EH (cell line): ENCODE measurements at places on chromosomes 11 and 22.
A peak's percentile ranks its signal among the peaks of the same experiment; 100 is the strongest.

DNA sequence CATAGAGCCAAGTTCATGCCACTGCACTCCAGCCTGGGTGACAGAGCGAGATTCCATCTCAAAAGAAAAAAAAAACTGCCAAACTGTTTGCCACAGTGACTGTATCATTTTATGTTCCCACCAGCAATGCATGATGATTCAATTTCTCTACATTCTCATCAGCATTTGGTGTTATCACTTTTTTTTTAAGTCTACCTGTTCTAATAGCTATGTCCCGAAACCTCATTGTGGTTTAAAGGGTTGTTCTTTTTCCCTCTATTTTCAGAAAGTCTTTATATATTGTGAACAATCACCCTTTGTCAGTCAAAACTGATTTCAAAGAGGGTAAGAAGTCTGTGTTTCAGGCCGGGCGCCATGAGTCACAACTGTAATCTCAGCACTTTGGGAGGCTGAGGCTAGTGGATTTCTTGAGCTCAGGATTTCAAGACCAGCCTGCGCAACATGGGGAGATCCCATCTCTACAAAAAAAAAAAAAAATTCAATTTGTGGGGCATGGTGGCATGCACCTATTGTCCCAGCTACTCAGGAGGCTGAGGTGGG, 14.8 kb upstream of the FAM168A start:
- DNase-seq: no peak

DNA sequence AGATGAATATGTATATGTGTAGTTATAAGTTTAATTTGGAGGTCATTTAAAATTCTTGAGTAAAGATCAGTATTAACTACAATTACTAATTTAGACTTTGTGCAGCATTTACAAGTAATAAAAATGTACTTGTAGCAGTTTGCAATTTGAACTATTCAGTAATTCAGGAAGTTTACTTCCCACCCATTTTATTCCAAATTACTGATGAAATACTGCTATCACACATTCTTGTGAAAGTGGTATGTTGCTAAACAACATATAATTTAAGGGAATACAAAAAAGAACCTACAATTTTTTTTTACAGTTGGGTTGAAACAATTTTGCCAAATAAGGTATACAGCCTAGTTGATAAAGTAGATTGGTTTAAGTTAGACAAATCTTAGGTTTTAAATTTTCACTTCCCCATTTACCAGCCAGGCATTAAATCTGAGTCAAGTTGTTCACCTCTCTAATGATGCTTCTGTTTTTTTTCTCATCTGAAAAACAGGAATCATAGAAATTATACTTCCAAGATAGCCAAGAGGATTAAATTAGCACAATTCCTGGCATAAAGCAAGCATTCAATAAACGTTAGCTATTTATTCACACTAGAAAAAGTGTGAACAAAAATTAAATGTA, 45.3 kb downstream of the ZBTB44 start:
- DNase-seq: peak; percentile 2

GRCh38 chr11:34416766-34417165, 22.0 kb upstream of the CAT start:
- DNase-seq: no peak

DNA sequence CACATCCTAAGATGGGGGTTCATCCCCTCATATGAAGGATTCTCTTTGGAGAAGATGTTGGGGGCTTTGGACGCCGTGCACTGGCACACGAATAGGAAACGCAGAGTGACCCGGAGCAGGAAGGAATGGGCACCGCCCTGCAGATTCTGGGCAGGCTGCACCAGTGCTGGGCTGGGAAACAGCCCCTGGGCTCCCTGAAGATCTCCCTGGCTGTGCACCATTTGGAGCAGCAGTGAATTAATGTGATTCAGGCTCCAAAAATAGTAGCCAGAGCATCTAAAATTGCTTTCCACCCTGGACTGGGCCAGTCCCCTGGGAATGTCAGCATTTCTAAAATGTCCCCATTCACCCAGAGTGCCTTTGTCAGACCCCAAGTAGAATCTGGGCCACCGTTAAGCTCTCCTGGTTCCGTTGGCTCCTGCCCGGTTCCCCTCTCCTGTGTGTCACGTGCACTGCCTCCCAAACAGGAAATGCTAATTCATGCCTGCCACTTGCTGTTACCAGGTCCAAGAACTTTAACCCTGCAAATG, 18.6 kb downstream of the IRAG1 start:
- peak; percentile 65 for DNase-seq

- DNase-seq: peak; percentile 64
These were observed 1.2 kb downstream of the UBE2L6 start for GRCh38 chr11:57566005-57566904.

DNA sequence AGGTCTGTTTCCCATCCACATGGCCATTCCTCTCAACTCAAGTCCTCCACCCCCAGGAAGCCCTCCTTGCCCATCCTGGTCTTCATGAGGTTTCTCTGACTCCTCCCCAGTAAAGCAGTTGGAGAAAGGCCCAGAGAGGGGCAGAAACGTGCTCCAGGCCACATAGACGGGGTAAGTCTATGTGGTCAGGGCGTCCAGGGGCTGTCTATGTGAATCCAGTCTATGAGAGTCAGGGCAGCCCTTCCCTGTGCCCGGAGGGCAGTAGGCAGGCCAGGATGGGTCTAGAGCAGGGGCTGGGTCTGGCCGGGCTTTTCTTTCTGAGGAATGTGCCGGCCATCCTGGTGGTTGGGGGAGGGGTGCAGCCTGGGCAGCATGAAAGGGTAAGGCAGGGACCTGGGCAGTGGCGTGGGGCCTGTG, 11.7 kb downstream of the GUCD1 start:
- no peak for DNase-seq

DNA sequence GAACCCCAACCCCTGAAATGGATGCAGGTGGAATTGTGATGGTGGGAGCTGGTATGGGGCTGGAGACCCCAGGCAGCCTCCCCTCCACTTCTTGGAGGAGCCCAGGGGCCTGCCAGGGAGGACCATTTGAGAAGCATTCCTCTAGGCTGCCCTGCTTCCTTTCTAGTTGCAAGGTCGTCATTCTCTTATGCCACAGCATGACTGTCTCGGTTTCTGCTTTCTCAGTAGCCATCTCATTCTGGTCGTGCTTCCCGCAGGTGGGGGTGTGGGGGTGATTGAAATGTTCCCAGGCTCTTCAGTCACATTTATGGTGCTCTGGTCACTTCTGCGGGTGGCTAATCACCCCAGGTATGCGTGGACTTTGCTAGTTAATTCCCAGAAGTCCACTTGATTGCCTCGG, 223.7 kb upstream of the TBCEL start:
- DNase-seq: no peak

DNA sequence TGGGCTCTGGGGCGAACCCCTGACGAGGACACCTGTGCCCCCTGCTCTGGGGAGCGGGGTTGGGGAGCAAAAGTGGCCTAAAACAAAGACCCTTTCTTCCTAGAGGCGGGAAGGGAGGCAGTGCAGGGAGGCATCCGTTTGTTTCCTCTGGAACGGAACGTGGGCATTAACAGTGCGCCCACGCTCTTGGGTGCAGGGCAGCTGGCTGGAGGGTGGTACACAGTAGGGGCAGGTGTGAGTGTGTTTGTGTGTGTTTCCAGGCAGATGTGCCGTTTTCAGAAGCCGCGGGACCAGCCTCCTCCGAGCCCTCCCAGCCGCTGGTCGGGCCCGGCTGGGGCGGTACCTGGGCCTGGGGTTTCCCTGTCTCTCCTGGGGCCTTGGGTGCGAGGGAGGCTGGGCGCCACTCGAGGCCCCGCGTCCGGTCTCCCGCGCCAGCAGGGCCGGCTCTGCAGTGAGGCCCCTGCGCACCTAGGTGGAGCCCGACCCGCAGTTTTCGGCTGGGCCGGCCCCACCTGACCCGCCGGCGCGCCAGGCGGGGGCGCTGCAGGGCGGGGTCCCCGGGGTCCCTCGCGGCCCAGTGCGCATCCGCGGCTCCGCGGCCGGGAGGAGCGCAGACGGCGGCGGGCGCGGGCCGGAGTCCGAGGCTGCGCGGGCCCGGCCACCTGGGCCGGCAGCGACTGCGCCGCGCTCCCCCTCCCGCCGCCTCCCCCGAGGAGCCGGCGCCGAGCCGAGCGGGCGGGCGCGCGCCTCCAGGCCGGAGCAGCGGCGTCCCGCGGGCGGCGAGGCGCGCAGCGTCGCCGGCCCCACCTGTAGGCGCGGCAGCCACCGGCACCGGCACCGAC, 1252.7 kb downstream of the BRD1 start:
- no peak for DNase-seq

- peak; percentile 35 for DNase-seq
These were observed 1.2 kb downstream of the HIKESHI start for GRCh38 chr11:86303257-86303656.

GRCh38 chr11:116507016-116507415, 265.8 kb downstream of the BUD13 start:
- DNase-seq: no peak

- DNase-seq: no peak
These were observed 942.9 kb downstream of the TBC1D22A start for GRCh38 chr22:47705350-47705749.

DNA sequence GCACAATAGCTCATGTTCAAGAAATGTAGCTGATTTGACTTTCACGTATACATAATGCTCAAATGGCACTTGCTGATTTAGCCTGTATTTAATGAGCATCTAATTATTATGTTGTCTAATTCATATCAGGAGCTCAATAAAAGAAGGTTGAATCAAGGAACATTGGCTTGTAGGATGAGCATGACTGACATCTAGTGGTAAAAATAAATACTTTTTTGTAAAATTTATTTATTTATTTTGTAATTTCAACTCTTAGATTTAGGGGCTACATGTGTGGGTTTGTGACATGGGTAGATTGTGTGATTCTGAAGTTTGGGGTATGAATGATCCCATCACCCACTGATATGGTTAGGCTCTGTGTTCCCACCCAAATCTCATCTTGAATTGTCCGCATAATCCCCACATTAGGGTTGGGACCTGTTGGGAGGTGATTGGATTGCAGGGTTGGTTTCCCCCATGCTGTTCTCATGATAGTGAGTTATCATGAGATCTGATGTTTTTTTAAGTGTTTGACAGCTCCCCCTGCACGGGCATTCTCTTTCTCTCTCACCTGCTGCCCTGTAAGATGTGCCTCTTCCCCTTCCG, 1.7 kb upstream of the OR52E5 start:
- peak; percentile 4 for DNase-seq

DNA sequence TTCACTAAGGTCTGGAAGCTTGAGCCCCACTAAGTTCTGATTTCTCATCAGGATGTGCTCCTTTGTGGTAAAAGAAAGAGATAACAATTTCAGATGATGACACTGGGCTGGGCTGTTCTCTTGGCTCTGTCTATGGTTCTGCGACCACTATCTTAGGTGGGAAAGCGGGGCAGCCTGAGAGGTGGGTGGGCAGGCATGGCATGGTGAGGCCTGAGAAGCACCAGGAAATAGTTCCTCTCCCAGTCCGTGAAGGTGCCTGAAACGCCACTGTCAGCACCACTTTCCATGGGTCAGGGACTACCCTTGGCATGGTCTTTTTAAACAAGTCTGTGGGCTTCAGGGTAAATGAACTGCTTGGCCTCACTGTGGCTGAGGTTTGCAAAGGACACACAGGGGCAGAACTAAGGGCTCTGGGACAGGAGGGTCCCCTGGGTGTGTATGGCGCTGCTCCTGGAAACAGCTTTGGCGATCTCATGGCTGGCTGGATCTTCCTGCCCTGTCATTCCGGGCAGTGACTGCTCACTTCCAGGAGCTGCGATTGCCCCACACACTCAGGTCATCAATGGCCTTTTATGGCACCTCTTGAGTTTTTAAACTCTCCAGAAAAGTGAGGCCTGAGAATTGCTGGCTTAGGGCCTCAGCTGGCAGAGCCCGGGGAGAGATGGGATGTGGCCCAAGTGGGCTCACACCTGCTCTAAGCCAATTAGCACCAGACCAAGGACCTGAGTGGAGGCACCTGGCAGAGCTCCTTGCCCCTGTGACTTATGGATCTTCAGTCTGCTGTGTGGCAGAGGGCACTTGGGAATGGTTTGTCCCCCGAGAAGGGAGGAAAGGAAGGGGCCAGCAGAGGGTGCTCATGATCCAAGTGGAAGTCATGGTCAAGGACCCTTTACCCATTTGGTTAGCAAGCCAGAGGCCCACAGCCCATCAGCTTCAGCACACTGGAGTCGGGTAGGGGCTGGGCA, 55.6 kb upstream of the LYVE1 start:
- peak; percentile 44 for DNase-seq

DNA sequence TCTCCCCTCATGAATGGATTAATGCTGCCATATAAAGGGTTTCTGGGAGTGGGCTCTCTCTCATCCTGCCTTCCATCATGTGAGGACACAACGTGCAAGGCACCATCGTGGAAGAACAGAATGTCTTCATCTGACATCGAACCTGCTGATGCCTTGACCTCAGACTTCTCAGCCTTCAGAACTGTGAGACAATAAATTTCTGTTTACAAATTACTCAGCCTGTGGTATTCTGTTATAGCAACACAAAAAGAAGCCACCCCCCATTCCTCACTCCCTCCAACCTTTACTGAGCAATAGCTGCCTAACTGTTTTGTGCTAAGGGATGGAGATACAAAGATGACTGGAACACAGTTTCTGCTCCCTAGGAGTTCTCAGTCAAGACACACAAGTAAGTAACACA, 106.1 kb upstream of the PLET1 start:
- peak; percentile 58 for DNase-seq

DNA sequence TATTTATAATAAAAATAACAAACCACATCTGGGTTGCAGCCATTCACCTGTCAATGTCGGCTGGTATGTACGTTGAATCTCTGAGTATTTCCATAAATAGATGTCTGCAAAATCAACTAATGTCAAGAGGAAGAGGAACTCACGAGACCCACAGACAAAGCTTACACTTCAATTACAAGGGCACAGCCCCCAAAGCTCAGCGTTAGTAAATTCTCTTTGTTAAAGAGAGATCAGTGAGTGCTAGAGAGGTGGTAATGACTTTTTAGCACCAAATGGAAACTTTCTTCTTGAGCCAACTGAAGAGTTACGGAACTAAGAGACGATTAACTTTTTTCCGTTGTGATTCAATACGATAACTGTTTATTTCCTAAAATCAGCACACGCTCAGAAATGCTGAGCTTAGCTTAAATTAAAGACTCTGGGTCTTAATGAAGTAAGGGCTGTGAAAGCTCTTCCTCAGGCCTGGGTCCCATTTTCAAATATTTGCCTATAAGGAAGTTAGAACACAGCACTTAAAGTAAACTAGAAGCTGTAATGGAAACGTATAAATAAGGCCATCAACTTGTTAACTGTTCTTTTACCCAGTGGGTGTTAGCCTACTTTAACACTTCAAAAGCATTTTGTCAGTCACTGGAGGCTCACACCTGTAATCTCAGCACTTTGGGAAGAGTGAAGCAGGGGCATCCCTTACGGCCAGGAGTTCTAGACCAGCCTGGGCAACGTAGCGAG, 22.8 kb upstream of the TFIP11 start:
- DNase-seq: no peak
